ENCODE measurements at places on chromosomes 2 and 18.
A peak's percentile ranks its signal among the peaks of the same experiment; 100 is the strongest.

DNA sequence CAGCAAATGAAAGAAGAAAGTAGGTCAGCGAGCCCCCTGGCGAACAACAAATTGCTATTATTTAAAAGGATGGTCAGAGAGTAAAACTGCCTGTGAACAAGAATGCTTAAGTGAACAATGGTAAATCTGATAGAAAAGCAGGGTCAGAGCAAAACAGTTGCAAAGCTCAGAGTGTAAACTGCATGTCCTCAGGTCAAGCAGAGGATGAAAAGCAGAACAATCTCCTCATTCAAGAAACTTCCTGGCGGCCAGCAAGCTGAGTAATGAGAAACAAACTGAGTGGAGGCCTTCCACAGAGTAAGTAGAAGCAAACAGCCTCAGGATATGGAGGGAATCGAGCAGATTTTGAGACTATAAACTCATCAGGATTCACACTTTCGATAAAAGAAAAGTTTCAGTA is 117.9 kb downstream of the PPP1R1C start:
- DNase-seq: no peak

GRCh38 chr18:26121476-26121875 is 12.2 kb upstream of the PSMA8 start:
- DNase-seq: no peak

GRCh38 chr2:197157879-197158537 is 152.6 kb downstream of the ANKRD44 start:
- DNase-seq: no peak

- DNase-seq: peak; percentile 87
These were observed 54.9 kb upstream of the CAPN13 start for GRCh38 chr2:30862054-30862651.

- DNase-seq: no peak
These were observed 281.0 kb upstream of the HS6ST1 start for GRCh38 chr2:128599700-128600099.

DNA sequence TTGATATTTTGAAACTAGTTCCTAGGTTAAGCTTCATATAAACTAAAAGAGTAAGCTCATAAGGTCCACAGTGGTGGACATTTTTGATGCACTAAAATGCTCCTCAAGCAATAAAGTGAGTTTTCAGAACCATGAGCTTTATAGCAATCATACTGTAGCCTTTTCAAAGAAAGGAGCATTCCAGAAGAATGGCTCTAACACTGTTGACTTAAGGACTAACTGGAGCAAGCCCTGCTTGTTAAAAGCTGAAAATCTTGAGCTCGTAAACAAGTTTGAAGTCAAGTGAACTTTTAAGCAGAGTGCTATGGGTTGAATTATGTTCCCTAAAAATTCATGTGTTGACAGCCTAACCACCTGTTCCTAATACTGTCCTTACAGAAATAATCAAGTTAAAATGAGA is 38.0 kb downstream of the KYNU start:
- DNase-seq: no peak

- no peak for DNase-seq
These were observed 677 bp downstream of the GAD1 start for GRCh38 chr2:170817093-170818035.

DNA sequence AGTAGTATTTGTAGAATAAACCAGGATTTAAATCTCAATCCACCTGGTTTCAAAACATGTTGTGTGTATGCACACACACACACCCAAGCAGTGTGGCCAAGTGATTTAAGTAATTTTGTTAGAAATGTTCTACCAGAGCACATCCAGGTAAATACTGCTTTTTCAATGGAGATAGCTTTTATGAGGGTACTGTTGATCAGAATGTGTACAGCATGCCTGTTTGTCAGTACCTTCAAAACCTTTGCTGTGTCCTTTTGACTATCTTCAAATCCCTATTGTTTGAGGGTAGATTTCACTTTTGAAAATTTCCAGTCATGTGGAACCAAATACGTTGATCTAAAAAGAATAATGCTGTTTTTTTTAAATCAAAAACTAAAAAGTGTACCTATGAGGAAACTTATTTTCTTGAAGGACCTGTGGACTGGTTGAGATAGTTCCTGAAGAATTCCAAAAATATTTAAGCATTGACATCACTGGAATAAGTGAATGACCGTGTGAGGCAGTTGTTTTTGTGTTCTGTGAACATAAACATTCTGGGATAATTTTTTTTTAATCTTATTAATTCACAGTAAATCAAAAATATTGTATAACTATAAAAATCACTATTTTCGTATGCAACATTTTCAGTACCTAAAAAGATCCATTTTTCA is 70.9 kb downstream of the PTRHD1 start:
- DNase-seq: no peak

- DNase-seq: no peak
These were observed 87.9 kb downstream of the NPAS2 start for GRCh38 chr2:100907832-100908231.

GRCh38 chr2:177519534-177520115 is 127.1 kb downstream of the AGPS start:
- DNase-seq: no peak

- no peak for DNase-seq
These were observed 20.1 kb downstream of the SLC66A3 start for GRCh38 chr2:11175293-11175795.

- DNase-seq: peak; percentile 45
These were observed 19.6 kb downstream of the UGP2 start for GRCh38 chr2:63861220-63861822.

DNA sequence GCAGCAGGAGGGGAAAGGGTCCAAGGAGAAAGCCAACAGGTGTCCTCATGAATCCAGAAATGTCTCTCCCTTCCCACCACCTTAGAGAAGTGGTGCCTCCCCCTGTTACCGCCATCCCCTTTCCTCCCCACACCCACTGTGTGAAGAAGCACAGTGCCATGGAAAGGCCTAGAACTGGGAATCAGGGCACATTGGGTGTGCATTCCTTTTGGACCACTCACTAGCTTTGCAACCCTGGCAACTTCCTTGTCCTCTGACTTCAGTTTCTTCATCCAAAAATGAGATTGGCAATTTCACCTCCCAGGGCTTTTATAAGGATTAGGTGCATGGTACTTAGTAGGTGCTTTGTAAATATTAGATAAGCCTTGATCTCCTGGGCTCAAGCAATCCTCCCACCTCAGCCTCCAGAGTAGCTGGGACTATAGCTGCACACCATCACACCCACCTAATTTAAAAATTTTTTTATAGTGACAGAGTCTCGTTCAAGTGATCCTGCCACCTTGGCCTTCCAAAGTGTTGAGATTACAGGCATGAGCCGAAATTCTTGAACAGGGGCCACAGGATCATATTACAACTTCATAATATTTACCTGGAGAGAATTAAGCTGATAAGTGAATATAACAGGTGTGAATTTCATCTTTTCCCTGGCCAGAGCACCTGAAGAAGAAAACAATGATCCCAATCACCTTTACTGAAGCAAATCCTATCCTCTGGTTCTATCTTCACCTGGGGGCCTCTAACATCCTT is 97.9 kb upstream of the TAF1B start:
- no peak for DNase-seq

- no peak for DNase-seq
These were observed 141.7 kb downstream of the RTN4 start for GRCh38 chr2:54908591-54908990.

DNA sequence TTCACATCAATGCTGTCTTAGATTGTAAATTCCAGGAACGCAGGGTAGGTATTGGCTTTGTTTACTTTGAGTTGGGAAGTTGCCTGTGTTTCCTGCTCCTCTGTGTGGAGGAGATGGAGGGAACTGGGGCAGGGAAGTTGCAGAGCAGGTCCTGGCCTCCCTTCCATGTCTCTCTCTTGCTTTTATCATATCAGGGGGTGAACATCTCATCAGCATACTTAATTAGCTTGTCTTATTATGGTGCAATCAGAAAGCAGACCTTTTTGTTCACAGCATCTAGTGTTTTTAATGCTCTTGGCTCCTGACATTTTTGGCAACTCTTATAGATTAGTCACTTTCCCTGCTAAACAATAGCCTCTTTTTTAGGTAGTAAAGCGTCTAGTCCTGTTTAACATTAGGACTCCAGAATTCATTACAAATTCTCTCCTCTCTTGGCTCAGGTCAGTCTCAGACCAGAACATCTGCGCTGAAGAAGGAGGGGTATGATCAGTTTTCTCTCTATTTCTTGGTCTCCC is 11.5 kb upstream of the DIPK1C start:
- no peak for DNase-seq

GRCh38 chr2:9219027-9219445 is 12.4 kb downstream of the ASAP2 start:
- no peak for DNase-seq

DNA sequence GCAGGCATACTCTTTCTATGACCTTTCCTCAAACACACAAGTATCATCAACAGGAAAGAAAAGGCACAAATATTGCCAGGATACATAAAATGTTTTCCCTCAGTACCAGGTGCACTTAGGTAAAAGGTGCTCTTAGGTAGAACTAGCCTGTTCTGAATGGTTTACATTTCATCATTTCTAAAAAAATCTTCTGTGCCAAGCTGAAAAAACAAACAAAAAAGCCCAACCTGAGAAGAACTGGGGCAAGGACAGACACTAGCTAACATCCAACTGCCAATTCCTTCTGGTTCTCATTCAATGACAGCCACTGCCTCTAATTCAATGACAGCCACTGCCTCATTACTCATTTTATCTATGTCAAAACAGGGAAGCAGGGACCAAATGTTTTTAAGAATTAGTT is 68.5 kb downstream of the SPIRE1 start:
- no peak for DNase-seq

DNA sequence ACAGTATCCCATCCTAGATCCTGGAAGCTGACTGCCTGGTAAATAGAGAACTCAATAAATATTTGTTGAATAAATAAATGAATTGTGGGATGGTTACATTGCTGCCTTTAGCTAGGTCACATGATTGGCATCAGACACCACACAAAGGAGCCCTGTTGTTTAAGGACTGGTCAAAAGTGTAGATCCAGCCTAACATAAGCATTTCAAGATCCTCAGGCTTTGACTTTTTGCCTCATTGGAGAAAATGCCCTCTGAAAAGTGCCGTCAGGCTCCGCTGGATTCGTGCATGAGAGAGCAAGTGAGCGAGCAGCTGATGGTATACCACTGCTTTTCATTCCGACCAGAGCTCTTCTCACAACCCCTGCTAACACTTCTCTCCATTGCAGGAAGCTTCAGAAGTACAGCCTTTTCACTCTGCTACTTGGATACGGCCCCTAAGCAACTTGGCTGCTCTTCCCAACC is 1.3 kb upstream of the ZNF24 start:
- DNase-seq: no peak

DNA sequence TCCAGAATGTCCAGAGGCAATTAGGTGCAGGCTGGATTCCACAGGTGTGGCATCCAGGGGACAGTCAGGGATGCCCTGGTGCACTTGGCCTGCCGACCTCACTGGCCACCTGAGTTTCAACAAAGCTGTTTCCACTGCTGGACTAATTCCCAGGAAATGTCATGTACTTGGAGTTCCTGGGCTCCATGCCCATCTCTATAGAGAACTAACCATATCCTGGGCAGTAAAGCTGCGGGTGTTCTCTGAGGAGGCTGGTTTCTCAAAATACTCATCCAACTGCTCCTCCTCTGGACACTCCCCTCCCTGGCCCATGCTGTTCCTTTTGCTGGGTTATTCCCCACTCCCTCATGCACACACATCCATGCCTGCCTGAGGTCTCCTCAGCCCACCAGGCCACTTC is 161.9 kb upstream of the SKOR2 start:
- no peak for DNase-seq

DNA sequence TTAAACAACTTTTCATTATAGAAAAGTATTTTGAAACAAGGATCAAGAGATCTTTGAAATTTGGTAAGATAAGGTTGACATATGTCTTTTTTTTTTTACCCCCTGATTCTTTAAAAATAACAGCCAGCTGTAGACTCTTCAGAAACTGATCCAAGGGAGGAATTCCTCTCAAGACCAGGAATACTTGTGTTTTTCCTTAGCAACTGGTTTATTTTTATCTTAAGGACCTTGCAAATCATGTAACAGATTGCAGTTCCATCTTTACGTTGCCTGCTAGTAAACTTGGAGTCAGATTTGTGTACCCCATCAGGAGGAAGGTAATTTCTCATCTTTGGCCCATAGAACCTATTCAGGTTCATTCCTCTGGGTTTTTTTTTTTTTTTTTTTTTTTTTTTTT is 71.6 kb downstream of the BOLA3 start:
- DNase-seq: no peak

GRCh38 chr18:75213611-75214331 is 3.2 kb downstream of the TSHZ1 start:
- DNase-seq: peak; percentile 22

- DNase-seq: no peak
These were observed 242.4 kb downstream of the LPIN1 start for GRCh38 chr2:11988691-11989353.

- peak; percentile 96 for DNase-seq
These were observed 42.9 kb downstream of the DOK1 start for GRCh38 chr2:74597410-74597809.

DNA sequence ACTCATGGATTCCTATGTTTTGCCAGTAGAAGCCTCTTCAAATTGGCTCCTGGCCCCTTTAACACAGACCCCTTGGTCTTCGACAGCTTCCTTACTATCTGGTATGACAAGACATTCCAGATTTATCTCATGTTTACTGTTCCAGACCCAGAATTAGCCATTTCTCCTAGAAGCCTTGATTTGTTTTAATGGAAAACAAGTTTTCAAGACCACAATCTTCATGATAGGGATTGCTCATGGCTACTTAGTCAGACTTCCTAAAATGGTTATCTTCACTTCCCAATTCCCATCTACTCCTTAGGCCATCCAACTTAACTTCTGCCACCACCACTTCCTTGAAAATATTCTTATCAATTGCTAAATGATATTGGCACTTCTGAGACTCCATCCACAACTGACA is 63.2 kb downstream of the TTC32 start:
- DNase-seq: no peak

DNA sequence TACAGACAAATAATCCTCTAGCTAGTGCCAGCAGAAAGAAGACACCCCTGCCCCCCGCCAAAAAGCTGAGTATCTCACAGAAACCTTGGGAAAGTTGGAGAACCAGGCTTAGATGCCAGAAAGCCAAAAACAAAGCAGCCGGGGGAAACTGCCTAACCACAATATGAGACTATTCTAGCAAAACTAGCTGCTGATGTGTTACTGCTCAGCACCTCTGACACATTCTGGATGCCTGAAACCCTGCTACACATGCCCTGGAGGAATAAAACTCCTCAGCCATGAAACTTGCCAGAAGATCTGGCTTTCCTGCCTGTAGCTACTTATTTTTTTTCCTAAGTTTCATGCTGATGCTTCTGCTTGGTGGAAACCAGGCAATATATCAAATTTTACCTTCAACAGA is 122.7 kb upstream of the GCFC2 start:
- no peak for DNase-seq

- DNase-seq: no peak
These were observed 53.3 kb downstream of the FTCDNL1 start for GRCh38 chr2:199797431-199798403.

DNA sequence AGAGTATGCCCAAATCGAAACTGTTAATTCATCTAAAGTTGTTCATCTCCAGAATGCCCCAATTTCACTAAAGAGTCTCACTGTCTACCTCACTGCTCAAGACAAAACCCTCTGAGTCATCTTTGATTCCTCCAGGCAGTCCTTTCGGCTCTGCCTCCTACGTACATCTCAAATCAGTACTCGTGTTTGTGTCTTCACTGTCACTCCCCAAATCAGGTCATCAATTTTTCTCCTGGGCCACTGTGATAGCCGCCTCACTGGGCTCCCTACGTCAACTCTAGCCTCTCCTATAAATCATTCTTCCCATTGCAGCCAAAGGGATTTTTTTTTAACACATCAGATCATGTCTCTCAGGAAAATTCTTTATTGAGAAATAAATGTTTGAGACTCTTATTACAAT is 42.1 kb upstream of the TTC39C start:
- no peak for DNase-seq

GRCh38 chr2:95149397-95149984 is 10.2 kb downstream of the ZNF514 start:
- no peak for DNase-seq

Data from NCI-H1694 (cell line).